ENCODE measurements at places on chromosomes 3 and 15.
A peak's percentile ranks its signal among the peaks of the same experiment; 100 is the strongest.

- no peak for DNase-seq
Observed at GRCh38 chr15:60835974-60836373, 357.0 kb upstream of the ICE2 start.

DNA sequence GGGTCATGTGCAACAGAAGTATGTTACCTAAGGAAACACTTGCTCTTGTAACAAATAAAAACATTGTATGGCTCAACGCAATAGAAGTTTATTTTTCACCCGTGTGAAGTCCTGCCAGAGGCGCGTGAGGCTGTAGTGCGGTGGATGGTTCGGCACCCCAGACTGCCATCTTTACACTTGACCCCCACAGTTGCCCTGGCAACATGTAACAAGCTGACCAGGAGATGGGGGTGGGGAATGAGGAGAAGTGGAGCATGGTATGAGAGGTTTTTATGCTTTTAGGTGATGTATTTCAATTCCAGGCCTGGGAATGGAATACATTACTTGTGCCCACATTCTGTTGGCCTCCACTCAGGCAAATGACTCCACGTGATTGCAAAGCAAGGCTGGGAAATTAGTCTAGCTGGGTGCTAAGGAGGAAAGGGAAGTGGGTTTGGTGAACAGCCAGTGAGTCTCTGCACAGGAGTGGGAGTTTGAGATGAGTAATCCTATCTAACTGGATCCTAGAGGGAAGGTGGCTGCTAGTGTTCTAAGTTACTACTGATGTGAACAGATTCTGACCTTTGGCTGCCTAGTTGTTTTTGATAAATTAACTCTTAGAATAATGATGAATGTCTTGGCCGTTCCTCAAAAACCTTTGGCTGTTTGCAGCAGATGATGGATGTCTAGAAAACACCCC lies 33.8 kb upstream of the GREM1 start:
- DNase-seq: no peak

DNA sequence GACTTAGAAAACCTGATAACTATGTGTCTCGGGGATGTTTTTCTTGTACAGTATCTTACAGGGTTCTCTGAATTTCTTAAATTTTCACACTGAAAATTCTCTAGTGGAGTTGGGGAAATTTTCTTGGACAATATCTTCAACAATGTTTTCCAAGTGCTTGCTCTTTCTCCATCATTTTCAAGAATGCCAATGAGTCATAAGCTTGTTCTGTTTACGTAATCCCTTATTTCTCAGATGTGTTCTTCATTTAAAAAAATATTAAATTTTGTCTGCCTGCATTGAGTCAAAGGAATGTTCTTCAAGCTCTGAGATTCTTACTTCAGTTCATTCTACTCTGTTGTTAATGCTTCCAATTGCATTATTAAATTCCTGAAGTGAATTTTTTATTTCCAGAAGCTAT lies 21.9 kb upstream of the PLSCR2 start:
- DNase-seq: no peak

DNA sequence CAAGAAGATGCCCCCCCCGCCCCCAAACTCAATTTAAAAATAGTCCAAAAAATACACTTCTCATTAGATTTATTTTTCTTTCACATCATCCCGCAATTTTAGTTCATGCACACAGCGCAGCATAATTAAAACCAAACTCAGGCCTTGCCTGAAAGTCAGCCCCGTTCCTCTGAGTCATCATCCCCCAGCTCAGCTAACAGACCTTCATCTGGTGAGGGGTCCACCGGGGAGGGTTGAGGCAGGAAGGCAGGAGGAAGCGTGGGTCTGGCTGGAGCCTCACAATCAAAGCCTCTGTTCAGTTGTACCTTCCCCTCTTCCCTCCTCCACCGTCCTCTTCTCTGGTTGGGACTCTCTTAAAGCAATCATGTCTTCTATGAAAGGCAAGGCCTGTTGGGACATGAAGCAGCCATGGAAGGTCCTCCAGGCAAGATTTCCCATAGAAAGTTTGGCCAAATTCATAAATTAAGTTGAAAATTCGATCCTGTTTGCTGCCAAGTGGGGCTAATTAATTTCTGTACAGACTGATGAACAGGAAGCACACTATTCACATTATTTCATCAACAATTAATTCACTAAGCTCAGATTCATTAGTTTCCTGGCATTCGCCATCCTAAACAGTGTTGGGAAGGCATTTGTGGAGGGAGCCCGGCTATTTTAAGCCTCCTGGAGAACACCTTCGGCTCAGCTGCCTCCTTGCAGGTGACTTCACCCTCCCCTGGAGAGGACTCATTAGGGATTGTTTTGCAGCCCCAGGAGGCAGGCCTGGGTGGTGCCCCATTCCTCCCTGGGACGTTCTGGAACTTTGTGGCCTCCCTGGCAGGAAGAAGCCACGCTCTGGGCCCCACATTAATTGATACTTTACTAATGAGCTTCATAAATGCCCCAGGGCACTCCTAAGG lies 72.3 kb upstream of the BNC1 start:
- DNase-seq: no peak

DNA sequence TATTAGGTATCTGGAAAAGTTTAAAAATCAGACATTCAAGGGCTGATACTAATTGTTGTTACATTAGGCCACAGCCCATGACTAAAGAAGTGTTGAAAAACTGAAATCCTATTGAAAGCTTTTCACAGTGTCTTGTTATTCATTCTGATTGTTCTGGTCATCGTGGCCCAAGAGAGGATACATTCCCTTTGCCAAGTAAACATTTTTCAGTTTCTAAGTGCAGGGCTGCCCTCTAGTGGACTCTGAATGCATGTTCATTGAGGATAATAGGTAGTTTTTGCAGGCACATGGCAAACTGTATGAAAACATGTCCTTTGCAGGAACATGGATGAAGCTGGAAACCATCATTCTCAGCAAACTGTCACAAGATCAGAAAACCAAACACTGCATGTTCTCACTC lies 181.1 kb downstream of the MYRIP start:
- peak; percentile 25 for DNase-seq

GRCh38 chr3:15081960-15082664 lies 16.8 kb downstream of the RBSN start:
- no peak for DNase-seq

- DNase-seq: no peak
Observed at GRCh38 chr3:111627092-111627491, 31.9 kb upstream of the ZBED2 start.

GRCh38 chr3:151816091-151816604 lies 2.2 kb downstream of the AADAC start:
- DNase-seq: no peak

DNA sequence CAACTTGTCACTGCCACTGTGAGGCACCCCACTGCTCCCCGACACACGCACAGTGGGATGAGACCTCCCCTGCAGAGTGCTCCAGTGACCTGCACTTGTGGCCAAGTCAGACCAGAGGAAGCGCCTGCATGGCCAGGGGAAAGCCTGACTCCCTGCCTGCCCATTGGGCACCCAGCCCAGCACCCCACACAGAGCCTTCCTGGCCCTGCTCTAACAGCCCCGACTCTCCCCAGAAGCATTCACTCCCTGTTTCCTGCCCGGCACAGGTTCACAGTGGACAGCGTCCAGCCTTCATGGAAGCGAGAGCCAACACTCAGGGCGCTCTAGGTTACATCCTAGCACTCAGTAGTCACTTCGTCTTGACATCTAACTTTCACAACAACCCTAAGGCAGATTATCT lies 27.8 kb downstream of the RBPMS2 start:
- no peak for DNase-seq

- DNase-seq: no peak
Observed at GRCh38 chr15:23420806-23421575, 26.1 kb downstream of the GOLGA6L2 start.

GRCh38 chr3:58049143-58049785 lies 41.0 kb downstream of the FLNB start:
- no peak for DNase-seq

- DNase-seq: peak; percentile 29
Observed at GRCh38 chr3:111539351-111540331, 2.4 kb upstream of the CD96 start.

DNA sequence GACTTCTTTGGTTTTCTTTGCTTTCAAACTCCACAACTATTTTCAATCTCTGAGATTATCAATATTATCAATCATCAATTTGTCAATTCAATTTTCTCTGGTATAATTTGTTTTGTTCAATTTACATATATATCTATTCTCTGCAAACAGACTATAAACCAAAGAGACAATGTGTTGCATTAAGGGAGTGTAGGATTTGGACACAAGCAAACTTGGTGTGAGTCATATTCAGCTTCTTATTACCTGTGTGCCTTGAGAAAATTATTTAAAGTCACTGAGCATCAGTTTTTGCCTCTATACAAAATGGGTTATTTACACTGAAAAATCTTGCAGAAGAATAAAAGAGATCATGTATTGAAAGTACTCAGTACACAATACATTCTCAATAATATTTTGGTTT lies 177.8 kb downstream of the NECTIN3 start:
- DNase-seq: no peak

GRCh38 chr3:52216585-52217408 lies 8.6 kb downstream of the TLR9 start:
- DNase-seq: peak; percentile 79

DNA sequence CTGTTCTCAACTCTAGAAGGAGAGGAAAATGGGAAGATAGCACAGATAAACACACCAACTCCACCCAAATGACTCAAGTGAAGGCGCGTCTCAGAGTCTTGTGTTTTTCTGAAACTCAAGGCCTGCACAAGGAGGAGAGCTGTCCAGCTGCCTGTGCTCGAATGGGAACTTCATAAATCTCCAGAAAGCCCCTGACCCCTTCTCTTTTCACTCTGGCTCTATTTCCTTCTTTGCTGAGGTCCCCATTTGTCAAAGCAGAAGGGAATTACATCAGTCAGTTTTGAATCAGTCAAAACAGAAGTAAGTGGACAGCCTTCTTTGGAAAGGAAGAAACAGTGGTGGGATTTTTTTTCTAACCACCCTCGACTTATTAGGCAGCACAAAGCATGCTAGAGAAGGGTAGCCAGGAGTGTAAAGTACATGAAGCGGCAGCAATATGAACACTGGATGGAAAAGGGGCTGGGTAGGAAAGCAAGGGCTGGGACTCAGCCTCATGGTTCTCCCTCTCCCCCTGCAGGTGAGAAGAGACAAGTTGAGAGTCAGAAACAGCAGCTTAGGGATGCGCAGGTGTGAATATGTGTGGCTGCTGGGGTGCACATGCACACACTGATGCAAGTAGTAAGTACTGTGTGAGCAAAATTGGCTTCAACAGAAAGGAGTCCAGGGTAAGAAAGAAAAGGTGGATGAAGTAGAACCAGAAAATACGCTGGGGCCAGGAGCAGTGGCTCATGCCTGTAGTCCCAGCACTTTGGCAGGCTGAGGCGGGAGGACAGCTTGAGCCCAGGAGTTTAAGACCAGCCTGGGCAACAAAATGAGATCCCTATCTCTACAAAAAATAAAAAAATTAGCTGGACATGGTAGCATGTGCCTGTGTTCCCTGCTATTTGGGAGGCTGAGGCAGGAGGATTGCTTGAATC lies 36.6 kb upstream of the MAGEF1 start:
- peak; percentile 50 for DNase-seq

DNA sequence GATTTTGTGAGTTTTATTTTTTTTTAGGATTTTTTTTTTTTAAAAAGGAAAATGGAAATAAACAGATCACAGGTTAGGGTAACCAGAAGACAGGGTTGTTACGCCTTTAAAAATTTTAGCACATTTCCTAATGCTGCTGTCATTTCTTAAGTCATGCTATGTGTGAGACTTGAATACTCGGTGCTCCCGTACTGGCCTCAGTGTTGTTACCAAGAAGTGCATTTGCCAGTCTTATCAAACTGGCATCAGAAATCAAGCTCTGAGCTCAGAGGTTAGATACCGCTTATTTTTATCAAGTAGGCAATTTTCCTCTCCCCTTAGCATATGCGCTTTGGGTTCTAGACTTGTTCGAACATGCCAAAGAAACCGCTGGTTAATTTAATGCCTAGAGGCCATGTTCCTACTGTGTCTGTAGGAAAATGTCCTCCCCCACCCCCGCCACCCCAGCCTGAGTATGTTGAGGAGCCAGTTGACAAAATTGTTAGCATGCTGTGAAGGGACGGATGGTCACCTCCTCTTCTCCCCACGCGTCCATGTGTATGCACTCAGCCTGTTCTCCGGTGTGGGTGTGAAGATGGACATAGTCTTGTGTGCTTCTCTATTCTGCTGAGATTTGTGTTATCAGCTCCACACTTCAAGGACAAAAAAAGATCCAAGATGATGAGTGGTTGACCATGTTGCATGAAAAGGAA lies 88.9 kb downstream of the ITPR1 start:
- no peak for DNase-seq

GRCh38 chr3:29438580-29438979 lies 157.7 kb downstream of the RBMS3 start:
- no peak for DNase-seq

GRCh38 chr15:38147246-38147645 lies 105.4 kb upstream of the SPRED1 start:
- no peak for DNase-seq

- DNase-seq: no peak
Observed at GRCh38 chr3:31157047-31157694, 262.7 kb upstream of the GADL1 start.

GRCh38 chr15:64850778-64851502 lies 9.2 kb downstream of the PLEKHO2 start:
- no peak for DNase-seq

- no peak for DNase-seq
Observed at GRCh38 chr3:136235545-136235944, 14.6 kb upstream of the PCCB start.

DNA sequence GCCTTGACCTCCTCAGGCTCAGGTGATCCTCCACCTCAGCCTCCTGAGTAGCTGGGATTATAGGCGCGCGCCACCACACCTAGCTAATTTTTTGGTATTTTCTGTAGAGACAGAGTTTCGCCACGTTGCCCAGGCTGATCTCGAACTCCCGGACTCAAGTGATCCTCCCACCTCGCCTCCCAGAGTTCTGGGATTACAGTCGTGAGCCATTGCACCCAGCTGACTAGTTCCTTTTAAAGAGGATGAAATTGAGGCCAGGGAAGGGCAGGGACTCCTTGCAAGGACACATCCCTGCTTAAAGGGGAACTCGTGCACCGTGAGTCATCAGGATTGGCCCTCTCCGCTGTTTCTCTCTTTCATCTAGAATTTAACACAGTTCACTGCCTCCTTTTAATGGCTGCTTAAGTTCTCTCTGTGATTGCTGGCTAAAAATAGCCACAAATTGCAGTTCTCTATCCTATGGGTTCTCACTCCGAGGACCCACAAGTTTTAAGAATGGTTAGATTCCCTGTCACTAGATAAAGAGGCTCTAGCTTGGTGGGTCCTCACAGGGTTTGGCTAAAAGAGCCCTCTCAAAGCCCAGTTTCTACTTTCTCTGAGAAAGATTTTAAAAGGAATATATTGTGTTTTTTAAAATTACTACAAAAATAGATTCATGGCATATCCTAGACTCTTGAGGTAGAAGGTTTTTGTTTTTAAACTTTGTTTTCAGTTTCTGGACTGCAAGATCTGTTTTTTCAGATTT lies 1.4 kb downstream of the CRTAP start:
- no peak for DNase-seq

GRCh38 chr3:154316974-154317767 lies 7.1 kb downstream of the DHX36 start:
- DNase-seq: no peak

GRCh38 chr3:160473221-160473620 lies 23.6 kb upstream of the TRIM59 start:
- no peak for DNase-seq
